ENCODE measurements at places on chromosomes 5 and 9.
A peak's percentile ranks its signal among the peaks of the same experiment; 100 is the strongest.

DNA sequence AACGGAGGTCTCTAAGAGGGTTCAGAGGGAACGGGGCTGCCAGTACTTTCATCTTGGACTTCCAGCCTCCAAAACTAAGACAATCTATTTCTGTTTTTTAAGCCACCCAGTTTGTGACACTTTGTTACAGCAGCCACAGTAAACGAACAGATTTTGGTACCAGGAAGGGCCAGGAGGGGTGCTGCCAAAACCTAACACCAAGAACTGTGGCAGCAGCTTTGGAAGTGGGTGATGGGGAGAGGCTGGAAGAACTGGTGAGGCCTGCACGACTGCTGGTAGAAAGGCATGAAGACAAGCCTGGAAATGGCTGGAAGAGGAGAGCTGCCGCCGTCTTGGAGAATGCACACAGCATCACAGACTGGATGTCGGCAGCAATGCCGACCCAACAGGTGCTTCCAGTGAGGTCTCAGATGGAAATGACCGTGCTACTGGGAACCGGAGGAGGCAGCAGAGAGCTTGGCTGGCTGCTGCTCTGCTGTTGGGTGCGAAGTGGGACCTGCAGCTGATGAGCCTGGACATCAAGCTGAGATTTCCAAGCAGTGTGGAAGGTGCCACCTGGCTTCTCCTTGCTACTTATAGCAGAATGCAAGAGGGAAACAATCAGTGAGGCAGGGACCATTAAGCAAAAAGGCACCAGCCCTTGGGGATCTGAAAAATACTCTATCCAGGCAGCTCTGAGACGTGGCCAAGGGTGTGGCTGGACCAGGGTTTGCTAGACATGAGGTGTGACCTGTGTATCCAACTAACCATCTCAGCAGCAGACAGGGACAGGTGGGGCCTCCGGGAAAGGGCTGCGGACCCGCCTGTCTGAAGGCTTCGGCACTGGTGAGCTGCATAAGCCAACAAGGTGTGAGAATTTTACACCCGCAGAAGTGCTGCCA, 4.7 kb upstream of the TMEM210 start:
- peak; percentile 47 for ATAC-seq

DNA sequence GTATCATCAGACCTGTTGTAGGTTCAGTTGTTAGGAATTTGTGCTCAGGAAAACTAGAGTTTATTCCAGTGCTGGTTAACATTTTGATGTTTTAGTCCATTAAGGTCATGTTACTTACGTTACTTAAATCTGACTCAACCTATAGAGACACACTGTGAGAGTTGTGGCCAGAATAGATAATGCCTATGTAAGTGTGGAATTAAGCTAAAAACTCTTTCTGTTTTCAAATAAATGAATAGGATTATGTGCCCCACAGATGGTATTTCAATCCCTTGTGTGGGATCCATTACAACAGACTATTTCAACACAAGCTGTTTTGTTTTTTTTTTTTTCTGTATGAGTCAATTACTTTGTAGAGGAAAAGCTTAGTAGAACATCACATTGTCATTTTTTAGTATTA, 68.1 kb downstream of the MEGF10 start:
- ATAC-seq = no peak

DNA sequence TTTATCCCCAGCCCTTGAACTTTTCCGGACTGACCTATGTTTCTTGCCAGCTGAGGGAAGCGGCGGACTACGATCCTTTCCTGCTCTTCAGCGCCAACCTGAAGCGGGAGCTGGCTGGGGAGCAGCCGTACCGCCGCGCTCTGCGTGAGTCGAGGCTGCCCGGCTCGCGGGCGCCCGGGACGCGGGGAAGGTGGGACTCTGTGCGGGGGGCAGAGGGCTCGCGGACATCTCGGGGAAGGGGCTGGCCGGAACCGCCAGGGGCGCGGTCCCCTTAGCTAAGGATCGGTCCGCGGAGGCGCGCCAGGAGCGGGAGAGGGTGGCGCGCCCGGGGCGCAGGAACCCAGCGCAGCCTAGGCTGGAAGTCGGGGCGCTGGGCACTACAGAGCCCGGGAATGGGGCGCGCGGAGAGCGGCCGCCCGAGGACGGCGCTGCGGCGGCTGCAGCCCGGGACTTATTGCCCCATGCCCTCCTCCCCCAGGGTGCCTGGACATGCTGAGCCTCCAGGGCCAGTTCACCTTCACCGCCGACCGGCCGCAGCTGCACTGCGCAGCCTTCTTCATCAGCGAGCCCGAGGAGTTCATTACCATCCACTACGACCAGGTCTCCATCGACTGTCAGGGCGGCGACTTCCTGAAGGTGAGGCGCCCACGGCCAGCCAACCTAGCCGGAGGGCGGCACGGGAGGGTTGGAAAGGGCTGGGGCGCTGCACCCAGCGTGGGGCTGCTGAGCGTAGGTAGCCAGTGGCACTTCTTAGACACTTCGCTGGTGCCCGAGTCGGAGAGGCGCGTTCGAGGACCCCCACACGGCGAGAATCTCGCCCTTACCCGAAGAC, 922 bp downstream of the CRHBP start:
- peak; percentile 24 for ATAC-seq

DNA sequence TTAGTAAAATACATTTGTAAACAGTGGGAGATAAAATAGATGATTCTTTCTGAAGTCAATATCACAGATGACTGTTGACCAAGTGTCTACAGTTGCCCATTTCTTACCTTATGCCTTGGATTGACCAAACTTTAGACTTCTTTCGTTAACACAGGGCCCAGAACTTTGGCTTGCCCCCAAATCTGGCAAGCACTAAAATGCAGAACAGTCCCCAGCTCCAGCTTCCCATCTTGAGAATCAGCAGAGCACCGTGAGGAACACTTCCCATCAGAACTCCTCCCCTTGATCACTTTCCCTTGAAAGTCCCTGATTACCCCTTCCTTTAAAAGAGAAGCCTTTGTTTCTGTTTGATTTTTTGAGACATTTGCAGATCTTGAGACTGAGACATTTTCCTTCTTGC, 1039.9 kb downstream of the TLE1 start:
- ATAC-seq = no peak

DNA sequence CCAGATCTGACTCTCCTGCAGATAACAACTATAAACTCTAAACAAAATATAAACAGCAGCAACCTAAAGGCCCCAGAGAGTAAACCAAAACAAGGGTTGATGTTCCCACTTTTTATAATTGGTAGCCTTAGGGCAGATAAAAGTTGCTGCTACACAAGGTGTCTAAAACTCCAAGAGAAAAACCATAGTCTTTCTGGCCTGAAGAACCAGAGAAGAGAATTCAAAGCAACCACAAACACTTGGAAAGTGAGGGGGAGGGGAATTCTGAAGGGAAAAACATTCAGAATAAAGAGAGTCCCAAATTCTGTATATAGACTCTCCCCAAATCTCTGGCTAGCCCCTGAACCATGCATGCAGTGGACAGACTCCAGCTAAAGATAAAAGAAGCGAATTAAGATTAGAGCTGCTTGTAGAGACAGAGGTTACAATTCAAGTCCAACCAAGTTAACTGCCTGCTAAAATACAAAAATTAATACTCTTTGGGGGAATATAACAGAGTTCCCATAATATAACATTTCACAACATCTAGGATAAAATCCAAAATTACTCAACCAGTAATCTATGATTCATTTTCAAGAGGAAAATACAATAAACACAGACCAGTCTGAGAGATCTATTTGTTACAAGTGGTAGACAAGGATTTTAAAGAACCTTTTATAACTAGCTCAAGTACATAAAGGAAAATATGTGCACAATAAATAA, 37.5 kb upstream of the RGMB start:
- ATAC-seq = no peak

- no peak for ATAC-seq
Observed at GRCh38 chr5:171426266-171426665, 6.8 kb downstream of the FGF18 start.

GRCh38 chr9:136259517-136259813, 13.9 kb upstream of the QSOX2 start:
- no peak for ATAC-seq

GRCh38 chr9:120263836-120264235, 316.1 kb downstream of the CDK5RAP2 start:
- ATAC-seq = no peak

- no peak for ATAC-seq
Observed at GRCh38 chr5:126137891-126138280, 285.3 kb upstream of the GRAMD2B start.

DNA sequence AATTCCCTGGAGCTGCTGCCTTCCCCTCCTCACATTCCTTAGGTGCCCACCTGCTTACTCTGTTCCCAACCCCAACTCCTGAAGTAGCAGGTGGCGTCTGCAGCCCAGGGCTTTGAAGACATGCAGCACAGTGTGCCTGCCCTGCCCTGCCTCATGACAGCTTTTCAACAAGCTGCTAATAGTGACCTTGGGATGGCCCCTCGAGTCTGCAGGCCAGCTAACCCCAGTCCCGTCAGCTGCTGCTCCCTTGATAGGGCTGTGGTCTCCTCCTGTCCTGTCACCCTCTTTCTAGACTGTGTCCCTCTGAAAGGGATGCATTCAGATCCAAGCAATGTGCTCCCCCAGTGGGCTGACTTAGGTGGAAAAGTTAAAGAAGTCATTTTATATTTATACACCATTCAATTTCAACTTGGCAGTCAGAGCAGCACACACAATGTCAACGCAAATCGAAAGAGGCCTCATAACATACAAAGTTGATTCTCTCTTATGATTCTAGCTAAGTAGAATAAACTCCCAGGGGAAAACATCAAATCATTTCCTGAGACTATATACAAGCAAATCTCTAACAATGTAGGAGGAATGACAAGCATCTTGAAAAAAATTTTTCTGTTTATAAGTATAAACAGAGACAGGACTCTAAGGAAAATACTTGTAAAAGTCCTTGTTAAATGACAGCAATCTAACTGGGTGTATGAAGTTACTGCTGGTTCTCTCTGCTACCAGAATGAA, 37.9 kb downstream of the ADRB2 start:
- ATAC-seq = no peak

- peak; percentile 31 for ATAC-seq
Observed at GRCh38 chr9:94895668-94896067, 169.2 kb downstream of the AOPEP start.

GRCh38 chr5:107616213-107616612, 54.5 kb downstream of the EFNA5 start:
- ATAC-seq = no peak

GRCh38 chr5:102211165-102211564, 84.9 kb downstream of the SLCO4C1 start:
- ATAC-seq = no peak

GRCh38 chr5:67815455-67816391, 399.8 kb upstream of the PIK3R1 start:
- no peak for ATAC-seq
